AML-193 (cell line): ENCODE measurements at places on chromosomes 1 and 21.

DNA sequence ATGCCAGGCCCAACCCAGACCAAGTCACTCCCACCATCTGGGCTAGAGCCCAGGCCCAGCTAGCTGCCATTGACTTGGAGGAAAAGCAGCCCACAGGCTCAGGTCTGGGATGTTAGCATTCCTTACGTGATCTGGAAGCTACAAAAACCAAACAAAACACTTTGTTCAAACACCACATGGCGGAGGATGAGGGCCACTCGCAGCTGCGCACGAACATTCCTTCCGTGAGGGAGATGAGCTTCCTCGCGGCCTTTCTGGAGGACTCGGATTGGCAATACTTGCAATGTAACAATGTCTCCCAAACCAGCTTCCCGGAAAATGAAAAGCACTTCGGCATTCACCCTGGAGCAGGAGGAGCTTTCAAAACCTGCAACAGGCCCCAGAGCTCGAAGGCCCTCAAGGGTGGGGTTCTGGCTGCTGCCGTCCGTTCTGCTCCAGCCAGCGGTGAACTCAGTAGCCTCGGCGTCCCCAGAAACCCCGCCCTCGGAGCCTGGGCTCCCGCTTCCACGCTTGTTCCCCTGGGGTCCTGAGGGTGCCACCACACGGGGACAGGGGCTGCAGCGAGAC lies 40.5 kb downstream of the COL6A1 start:
- no peak for DNase-seq

GRCh38 chr1:5727191-5727590 lies 265.0 kb downstream of the NPHP4 start:
- no peak for DNase-seq

- no peak for DNase-seq
Measured at GRCh38 chr21:34289856-34290255, 74.0 kb upstream of the KCNE2 start.

DNA sequence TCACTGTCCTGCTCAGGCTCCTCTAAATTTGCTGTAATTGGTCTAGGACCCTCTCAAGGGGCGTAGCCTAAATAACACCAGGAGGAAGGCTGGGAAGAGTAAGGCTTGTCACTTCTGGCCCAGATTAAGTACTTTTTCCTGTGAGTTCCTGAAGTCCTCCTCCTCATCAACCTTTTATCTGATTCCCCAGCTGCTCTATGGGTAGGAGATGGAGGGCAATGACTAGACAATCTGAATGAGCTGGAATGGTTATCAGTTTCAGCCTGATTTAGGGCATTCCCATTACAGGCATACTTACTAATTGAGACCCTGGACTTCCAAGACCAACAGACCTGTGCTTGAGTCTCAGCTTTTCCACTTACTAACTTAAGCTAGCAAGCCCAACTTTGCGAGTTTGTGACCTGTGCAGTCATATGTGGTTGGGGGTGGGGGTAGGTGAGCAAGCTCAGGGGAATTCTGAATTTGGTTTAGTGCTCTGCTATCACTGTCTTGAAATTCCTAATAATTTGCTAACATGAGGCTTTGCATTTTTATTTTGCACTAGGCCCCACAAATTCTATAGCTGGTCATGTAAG lies 18.0 kb upstream of the FGGY start:
- DNase-seq: no peak

DNA sequence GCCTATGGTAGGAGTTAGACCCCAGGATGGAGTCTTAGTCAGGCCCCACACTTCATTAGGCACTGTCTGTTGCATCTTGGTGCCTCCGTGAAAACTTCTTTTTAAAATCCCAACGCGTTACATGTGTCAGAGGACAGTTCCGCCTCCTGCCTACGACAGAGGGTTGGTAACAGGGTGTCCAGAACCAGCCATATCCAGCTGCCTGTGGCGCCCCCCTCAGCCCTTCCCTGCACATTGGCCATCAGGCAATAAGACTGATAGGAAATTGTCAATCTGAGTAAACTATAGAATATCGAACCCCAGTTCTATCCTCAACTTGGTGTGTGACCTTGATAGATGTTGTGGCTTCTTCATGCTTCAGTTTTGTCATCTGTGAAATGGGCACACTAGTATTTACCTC lies 108.6 kb upstream of the CSF3R start:
- no peak for DNase-seq

- DNase-seq: no peak
Measured at GRCh38 chr1:190170321-190170720, 307.3 kb downstream of the BRINP3 start.

GRCh38 chr1:154186177-154186576 lies 5.7 kb downstream of the TPM3 start:
- DNase-seq: peak; percentile 80

DNA sequence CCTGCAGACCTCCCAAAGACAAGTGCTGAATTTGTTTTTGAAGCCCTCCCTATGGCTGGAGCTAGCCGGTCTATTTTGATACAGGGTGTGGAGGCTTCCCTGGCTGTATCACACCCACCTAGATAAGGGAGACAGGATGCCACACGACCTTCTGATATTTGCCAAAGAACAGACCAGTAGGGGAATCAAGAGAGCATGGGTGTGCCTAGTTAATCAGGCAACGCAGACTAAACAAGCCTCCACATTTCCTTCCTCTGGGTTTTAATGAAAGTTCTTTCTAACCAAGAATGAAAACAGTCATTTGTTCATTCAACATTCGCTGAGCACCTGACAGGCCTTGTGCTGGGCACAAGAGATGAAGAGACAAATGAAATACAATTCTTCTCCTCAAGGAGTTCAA lies 446.8 kb downstream of the PLPP3 start:
- no peak for DNase-seq

DNA sequence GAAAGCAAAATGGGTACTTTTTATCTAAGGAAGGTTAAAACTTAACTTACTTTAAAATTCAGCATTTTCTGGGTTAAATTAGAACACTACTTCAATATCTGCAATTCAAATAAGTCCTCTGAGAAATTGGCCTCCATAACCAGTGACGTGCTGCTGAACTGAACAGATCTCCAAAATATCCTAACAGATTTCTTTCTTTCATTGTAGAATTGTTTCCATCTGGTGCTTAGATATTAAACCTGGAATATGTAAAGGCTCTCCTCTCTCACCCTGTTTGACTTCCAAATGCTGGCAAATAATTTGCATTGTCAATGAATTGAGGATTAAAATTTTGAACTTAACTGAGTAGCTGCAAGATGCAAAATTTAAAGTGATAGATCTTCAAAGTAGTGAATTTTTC lies 316.9 kb upstream of the CXADR start:
- no peak for DNase-seq

DNA sequence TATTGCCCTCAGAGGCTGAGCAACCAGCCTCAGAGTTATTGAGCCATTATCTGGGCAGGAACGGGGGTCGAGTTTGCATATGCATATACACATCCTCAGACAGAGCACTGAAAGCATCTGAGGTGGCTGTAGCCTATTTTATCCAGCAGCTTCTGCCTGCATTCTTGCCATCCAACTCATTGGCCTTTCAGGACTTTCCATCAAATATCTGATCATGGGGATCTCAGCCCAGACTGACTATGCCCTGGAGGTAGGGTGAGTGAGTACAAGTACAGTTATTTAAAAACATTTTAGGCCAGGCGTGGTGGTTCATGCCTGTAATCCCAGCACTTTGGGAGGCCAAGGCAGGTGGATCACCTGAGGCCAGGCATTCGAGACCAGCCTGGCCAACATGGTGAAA lies 1.8 kb upstream of the MTF1 start:
- no peak for DNase-seq

DNA sequence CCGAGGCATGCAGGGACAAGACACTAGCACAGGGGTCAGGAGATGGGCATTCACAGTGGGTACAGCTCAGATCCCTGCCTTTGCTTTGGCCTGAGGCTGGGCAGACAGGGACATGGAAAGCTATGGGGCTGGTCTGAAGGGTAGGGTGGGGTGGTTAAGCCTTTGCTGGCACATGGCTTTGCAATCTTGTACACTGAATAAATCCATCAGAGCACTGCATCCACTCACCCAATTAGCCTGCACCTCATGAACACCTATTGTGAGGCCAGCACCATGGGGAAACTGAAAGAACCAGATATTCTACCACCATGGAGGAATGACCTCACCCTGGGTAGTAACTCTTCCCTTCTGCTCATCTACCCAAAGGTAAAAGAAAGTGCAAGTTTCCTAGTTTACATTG lies 199.6 kb upstream of the LMO4 start:
- no peak for DNase-seq

DNA sequence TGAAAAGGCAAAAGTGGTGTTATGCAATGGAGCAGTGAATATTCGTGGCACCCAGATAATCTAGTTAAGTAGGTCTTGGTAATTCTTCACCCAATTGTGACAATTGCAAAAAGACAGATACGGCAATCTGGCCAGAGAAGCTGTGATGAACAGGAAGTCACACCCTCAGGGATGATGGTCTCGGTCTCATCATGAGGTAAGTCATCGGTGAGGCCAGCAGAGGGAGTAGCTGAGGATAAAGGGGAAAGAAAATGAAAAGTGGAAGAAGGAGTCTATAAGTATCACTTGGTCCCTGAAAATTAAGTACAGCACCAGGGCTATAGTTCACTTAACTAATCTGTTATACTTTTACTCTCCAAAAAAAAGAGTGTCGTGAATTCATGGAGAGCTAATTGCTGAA lies 258.8 kb upstream of the NCAM2 start:
- DNase-seq: no peak

DNA sequence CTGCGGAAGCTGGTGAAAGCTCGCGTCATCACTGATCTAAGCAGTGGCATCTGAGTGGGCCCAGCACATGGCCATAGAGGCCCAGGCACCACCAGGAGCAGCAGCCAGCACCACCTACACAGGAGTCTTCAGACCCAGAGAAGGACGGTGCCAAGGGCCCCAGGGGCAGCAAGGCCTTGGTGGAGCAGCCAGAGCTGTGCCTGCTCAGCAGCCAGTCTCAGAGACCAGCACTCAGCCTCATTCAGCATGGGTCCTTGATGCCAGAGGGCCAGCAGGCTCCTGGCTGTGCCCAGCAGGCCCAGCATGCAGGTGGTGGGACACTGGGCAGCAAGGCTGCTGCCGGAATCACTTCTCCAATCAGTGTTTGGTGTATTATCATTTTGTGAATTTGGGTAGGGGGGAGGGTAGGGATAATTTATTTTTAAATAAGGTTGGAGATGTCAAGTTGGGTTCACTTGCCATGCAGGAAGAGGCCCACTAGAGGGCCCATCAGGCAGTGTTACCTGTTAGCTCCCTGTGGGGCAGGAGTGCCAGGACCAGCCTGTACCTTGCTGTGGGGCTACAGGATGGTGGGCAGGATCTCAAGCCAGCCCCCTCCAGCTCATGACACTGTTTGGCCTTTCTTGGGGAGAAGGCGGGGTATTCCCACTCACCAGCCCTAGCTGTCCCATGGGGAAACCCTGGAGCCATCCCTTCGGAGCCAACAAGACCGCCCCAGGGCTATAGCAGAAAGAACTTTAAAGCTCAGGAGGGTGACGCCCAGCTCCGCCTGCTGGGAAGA lies 3.2 kb upstream of the ARTN start:
- DNase-seq: no peak

- no peak for DNase-seq
Measured at GRCh38 chr1:230821346-230821745, 47.0 kb downstream of the C1orf198 start.

DNA sequence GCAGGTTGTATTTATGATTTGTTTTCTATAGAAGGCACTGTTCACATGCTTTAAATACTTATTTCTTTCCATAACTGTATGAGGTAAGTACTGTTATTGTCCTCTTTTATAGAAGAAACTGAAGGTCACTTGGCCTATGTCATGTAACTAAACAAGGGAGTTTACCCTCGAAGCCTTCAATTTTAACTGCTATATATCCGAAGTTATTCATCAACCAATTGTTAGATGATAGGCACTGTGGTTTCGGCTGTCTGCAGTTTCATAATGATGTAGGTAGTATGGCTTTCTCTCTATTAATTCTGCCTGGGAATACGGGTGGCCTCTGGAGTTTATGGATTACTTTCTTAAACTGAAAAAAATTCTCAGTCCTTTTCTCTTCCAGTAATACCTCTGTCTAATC lies 413.3 kb upstream of the ADGRL2 start:
- no peak for DNase-seq

- DNase-seq: peak; percentile 99
Measured at GRCh38 chr1:151611288-151611790, 511 bp upstream of the SNX27 start.

DNA sequence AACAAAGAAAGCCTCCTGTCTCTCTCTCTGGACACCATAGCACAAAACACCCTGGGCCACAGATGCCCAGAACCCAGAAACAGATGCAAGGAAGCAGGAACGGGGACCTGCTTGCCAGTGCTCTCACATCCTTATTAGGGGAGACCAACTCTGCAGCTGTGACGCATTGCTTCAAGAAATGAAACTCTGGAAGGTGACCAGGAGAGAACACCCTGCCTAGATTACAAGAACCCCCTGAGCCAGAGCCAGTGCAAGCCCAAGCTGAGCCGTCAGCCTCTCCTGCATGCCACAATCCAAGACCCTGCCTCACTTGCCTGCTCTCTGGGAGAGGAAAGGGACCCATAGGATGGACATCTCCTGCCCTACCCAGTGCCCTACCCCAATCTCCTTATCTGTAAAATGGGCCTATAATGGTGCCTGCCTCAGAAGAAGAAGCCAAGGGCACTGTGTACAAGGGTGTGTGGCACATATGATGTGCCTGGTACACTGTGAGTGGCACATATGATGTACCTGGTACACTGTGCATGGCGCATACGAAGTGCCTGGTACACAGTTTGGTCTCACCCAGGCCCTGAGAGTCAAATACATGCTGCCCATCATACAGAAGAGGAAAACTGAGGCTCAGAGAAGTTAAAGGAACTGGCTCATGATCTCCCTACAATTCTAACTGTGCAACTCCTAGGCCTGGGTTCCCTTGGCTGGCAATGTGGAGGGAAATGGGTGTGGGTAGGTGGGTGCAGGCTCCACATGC lies 16.8 kb upstream of the FAM131C start:
- DNase-seq: no peak

- DNase-seq: no peak
Measured at GRCh38 chr1:978835-979743, 2.8 kb downstream of the PERM1 start.

DNA sequence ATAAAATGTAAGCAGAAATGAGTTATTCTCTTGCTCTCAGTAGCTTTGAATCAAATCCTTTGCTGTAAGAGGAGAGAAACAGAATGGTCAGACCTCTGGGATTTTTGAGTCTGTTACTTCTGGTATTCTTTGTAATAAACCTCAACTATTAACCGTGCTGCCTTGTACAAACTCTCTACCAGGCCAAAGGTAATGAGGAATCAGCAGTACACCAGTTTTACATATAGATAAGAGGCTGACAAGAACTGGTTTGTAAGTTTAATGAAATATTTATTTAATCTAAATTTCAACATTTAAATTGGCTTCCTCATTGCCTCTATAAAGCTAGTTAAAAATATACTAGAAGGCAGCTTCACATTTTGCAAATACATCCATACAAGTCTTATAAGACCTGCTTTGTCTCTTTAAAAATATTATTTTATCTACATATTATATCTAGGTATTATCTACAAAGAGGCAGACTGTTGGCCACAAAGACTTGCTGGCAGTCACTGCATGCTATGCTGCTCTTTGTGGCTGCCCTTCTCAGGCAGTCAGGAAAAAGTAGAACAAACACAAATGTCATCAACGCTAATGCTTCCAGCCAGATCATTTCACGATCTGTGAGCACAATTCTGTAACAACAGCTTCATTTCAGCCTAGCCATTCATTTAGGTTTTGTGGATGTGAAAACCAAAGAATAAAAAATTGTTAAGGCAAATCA lies 173.0 kb downstream of the GABPA start:
- DNase-seq: no peak

GRCh38 chr1:153509036-153509435 lies 26.8 kb downstream of the S100A6 start:
- no peak for DNase-seq
